ENCODE measurements at places on chromosomes 1 and 21.

DNA sequence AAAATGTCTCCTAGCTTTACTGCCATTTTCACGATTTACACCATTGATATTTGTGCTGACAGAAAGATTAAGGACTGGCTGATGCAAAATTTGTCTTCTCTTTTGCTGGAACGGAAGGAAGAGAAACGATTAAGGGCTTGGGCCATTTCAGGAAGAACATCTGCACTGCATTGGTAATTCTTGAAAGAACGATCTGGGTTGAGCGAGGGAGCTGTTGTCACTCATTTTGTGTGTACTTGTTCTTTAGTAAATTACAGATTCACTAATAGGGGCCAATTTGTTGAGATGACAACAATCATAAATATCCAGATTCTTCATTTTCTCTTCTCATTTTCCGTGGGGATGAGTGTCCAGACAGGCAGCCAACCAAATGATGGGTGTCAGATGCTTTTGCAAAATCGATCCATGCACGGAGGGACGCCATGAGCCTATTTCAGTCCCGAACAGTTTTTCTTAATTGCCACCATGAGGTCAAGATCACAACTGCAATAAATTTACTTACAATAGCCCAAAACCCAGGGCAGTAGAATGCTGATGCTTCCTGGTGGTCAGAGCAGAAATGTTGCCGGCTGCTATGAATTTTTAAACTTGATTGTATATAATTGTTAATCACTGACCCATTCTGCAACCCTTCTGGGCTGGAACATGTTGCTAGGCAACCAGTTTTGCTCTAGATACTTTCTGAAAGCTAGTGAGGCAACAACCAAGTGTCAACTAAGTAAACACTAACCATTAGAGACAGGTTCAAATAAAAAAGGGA, 132.4 kb upstream of the TIAM1 start:
- no peak for DNase-seq

- DNase-seq: no peak
Observed at GRCh38 chr1:118504221-118504644, 319.2 kb upstream of the SPAG17 start.

DNA sequence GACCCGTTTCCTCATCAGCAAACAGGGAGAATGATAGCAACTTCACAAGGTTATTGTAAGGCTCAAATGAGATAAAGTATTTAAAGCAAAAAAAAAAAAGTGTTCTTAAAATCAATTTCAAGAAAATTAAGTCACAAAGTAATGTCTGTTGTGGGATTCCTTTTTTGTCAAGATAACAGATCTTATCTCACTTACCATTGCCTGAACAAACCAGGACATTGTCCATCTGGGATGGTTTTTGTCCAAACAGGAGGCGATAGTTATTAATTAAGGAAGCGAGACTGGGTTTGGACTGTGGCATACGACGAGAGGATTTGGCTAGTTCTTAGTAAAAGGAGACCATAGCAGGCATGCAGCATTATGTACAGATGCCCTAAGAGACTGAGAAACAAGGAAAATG, 458.4 kb downstream of the SMYD3 start:
- DNase-seq: no peak

- DNase-seq: no peak
Observed at GRCh38 chr1:68180441-68181164, 51.7 kb downstream of the WLS start.

- no peak for DNase-seq
Observed at GRCh38 chr21:18002393-18002792, 183.2 kb upstream of the C21orf91 start.

GRCh38 chr1:56064705-56065104, 514.7 kb downstream of the PLPP3 start:
- no peak for DNase-seq

DNA sequence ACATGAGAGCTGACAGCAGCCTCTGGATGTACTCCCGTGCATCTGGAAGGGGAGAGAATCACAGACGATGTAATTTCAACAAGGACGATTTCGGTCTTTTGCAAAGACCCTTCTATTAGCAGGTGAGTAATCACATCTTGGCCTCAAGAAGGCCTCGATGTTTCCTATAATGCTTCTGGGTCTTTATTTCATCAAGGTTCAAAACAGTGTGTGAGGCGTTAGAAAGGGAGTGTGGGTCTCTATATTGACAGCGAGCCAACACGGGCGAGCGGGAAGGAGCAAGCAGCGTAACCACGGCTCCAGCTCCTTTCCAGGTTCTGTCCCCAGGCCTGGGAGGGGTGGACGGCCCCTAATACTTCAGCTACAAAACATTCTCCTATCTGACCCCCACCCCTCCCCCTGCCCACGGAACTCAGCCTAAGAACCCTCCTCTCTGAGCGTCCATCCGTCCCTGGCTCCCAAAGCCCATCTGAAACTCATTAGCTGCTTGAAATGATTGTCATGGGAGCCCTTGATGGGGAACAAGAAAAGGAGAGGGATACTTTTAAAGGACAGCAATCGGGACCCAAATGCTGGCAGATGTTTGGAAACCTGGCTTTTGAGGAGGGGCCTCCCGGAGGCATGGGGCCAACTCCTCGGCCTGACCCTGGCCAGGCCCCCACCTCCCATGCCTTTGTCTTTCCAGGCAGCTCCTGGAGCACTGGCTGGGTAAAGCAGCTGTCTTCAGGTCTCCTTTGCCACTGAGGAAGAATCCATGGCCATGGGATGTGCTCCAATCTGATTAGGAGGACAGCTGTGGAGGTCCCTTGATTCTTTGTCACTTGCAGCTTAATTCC, 250.8 kb downstream of the FOXD2 start:
- no peak for DNase-seq

DNA sequence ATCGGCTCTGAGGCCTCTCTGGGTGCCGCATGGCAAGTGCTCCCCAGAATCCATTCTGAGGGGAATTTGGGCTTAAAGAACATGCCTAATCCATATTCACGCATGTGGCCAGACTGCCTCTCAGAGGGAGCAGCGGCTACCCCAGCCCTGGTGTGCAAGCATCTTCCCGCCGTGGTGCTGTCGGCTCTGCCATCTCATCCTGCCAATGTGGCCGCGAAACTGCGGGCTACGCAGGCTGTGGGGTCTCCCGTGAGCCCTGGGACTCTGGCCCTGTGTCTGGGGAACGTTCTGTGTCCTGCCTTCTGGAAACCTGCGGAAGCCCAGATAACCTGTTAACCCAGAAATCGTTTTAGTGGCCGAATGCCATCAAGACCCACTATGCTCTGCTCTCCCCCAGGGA, 60.7 kb downstream of the SLC19A1 start:
- DNase-seq: no peak

DNA sequence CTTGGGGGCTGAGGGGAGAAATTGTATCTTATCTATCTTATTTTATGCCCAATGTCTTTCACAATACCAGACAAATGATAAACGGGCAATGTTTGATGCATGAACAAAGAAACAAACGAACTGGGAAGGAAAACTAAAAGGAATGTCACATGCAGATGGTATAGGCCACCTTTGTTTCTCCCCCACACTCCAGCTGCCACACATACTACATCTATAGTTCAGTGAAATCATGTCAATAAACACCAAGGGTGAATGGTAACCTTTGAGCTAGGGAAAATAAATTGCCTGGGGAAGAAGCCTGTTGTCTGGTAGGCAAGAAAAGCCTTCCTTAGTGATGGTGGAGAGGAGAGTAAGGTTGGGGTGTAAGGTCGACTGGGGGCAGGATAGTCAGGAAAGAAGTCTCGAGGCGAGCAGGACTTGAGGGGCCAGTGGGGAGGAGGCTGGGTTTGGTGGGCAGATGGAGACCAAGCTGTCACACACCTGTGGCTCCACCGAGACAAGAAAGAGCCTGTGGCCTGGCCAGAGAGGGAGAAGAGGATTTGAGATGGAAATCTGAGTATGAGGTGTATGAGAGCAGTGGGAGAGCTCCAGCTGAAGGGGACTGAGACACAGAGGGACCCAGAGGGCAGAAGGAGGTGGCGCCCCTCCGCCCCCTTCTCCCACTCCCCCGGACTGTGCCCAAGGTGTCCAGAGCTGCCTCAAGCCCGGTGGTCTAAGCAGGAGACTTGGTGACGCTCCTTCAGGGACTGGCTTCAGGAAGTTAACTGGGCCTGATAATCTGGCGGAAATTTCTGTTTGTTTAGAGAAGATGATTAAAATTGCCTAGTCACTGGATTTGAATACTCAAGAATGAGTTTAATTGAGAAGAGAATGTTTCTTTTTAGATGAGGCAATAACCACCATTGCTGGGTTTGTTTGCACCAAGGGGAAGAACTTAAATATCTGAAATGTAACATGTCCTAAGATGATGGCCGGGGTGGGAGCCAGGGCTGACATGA, 37.3 kb downstream of the ATF3 start:
- DNase-seq: no peak

- DNase-seq: no peak
Observed at GRCh38 chr21:28627261-28627660, 365.4 kb downstream of the LTN1 start.

DNA sequence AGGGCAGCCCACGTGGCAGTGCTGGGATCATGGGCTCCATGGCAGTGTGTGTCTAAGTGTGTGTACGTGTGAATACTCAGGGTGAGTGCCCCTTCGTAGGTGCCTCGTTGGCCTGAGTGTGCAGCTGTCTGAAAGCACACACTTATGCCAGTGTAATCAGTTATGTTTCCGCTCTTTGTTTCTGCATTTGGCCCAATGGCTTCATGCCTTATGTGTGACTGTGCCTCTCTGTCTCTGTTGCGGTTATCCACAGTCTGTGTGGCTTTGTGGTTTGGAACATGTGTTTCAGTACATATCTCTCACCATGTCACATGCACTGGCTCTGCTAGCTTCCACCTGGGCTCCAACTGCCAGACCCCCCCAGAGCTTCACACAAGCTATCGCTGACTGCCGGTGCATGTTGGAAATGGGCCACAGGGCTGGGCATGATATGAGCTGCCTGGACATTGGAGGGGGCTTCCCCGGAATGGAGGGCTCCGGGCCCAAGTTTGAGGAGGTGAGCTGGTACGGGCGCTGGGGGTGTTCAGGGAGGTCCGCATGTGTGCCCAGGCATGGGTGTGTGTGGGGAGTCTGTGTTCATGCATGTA, 70.3 kb upstream of the TINAGL1 start:
- DNase-seq: no peak

- no peak for DNase-seq
Observed at GRCh38 chr21:42539931-42540343, 26.3 kb downstream of the SLC37A1 start.

DNA sequence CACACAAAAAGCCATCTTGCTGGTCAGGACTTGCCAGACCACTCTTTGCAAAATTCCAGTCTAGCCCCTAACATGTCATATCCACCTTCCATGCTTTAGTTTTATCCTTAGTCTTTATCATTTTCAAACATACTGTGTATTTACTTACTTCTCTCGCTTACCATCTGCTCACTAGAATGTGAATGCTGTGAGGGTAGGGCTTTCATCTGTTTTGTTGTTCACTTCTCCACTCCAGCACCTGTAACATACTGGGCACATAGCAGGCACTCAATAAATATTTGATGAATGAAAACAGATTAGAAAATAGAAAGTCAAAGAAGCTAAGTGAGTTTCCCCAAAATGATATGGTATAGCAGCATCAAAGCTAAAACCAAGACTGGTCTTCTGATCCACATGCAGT, 79.9 kb downstream of the OLFML2B start:
- no peak for DNase-seq

DNA sequence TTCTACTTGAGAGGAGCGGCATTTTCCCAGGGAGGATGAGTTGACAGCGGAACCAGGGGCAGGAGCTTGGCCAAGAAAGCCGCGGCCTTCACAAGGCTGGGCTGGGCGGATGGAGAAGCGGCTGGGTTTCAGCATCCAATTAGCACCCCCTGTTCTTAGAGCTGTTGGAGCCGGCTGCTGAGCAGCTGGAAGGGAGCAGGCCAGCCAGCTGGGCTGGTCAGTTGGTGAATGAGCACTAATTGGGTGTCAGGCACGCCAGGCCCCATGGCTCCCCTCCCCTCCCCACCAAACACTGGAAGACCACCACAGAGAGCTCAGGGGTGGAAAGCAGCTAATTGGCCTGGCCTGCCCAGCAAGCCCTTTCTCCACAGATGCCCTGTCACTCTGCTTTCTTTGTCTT, 245.6 kb downstream of the RRAGC start:
- no peak for DNase-seq

GRCh38 chr21:33847588-33848248, 67.9 kb downstream of the ATP5PO start:
- DNase-seq: no peak

DNA sequence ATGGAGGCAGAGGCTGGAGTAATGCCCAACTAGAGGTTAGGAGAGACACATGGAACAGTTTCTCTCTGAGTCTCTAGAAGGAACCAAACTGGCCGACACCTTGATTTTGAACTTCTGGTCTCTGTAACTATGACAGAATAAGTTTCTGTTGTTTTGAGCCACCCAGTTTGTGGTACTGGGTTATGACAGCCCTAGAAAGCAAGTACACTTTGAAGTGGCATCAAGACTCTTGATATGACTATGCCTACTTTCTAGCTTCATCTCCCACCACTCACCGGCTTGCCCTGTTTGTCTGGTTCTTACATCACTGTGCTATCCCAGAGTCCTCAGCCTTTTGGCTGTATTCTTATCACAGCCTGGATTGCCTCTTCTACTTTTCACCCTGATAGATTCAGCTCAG, 230.3 kb upstream of the USP24 start:
- no peak for DNase-seq

DNA sequence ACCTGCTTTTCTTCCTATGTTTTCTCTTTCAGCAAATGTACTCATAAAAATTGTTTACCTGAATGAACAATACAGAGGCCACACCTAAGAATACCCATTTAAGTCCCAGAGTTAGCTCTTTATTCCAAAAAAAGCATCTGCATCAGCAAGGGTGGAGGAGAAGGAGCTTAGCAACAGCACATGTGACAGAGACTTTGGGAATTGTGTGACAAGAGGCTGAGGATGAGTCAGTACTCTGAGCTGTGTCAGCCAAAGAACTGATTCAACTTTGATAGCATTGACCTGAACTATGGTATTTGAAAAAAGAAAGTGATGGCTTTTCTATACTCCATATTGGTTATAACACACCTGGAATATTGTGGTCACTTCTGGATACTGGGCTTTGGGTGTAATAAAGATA, 162.7 kb downstream of the ZNF648 start:
- no peak for DNase-seq

DNA sequence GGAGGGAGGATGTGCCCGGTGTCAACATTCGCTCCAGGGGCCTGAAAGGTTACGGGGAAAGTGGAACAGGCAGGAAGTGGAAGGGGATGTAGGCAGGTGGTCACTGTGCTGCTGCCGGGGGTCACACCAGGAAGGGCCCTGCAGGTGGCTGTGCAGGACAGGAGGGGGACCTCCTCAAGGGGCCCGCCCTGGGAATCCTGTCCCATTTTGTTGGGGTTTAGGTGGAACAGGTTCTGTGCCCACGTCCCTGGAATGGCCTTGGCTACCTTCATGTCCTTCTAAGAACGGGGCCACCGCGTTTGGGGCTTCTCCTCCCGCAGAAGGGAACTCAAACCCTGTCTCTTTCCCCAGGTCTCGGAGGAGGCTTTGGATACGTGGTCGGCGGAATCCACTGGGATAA, 11.9 kb downstream of the SLC45A1 start:
- DNase-seq: no peak

- DNase-seq: no peak
Observed at GRCh38 chr1:198755715-198756114, 116.9 kb downstream of the PTPRC start.

GRCh38 chr1:48229317-48229716, 6.8 kb downstream of the SLC5A9 start:
- DNase-seq: no peak

- no peak for DNase-seq
Observed at GRCh38 chr1:184734980-184735379, 19.7 kb downstream of the EDEM3 start.

Measured in stimulated activated CD4-positive, alpha-beta T cell treated with anti-CD3 and anti-CD28 coated beads, TNF-alpha, amount 100 ng/mL, for 1 hour (primary cell).